CD8-positive, alpha-beta memory T cell (primary cell): ENCODE measurements at places on chromosomes 12 and 14. TPM values are rescaled to one million over a fixed set of nuclear protein-coding genes. Genes with fewer than 3 reads are reported as not detected.

DNA sequence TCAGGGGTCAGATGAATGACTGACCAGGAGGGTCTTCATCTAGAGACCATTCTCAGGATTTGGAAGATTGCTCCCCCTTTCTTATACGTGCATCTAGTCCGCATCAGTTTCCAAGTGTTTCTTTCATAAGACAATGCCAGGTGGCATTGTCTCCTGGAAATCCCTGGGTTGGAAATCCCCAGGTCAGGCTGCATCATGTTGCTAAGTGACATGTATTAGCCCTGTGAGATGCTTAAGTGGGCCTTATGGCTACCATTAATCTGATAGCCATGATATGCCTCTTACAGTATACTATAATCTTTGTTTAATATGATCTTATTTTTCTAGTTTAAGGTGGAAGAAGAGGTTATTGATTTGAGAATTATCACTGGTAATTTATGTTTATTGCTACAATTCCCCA lies 92.8 kb downstream of the DIO3 start:
- no peaks in the 10 kb centered on the region for H3K27me3 ChIP-seq
- no peak overlapping the region for H3K4me3 ChIP-seq
- no peak overlapping the region for H3K27ac ChIP-seq
- no peak for DNase-seq
- H3K36me3 ChIP-seq, result no peaks in the 10 kb centered on the region

DNA sequence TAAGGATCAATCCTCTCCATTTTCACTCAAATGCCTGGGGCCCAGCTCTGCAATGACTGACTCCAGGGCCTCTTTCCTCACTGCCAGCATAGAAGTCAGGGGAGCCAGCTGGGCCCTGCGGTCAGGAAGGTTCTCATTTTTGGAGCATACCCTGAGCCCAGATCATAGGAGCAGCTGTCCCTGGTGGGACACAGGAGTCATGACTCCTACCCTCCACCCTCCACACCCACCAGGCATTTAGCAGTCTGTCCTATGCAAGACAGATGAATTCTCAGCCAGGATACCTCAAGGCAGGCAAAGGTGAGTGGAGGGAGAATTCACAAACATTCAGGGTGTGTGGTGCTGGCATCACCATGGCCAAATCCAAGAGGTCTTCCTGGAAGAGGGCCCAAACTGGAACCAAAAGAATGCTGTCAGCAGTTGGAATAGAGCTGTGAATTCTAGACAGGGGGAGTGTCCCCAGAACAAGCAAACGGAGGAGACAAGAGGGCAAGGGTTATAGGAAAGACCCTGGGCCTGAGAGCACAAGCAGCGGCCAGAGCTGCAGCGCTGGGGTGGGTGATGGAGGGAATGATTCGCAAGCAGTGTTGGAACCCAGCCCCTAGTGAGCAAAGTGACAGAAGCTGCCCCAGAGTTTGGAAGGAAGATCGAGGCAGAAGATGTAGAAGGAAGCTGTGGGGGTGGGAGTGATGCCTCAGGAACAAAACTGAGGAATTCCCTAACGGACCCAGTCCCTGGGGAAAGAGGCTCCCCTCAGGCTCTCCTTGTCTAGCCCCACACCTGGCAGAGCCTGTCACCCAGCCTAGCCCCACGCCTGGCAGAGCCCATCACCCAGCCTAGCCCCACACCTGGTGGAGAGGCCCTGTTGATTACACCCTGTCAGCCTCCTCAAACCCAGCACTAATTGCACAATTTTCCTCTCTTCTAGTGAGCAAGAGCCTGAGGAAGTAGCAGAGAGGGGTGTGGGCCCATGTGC lies 4.5 kb upstream of the REM2 start:
- H3K4me1 ChIP-seq, result peaks cover 5% of the 10 kb centered on the region
- DNase-seq, result no peak
- H3K4me3 ChIP-seq, result no peak overlapping the region
- H3K36me3 ChIP-seq, result peaks cover 46% of the 10 kb centered on the region
- no peak overlapping the region for H3K27ac ChIP-seq

GRCh38 chr12:110234331-110234751 lies 46.7 kb upstream of the ATP2A2 start:
- H3K27me3 ChIP-seq, result no peaks in the 10 kb centered on the region
- H3K4me3 ChIP-seq, result no peak overlapping the region
- H3K4me1 ChIP-seq, result no peaks in the 10 kb centered on the region
- H3K27ac ChIP-seq, result no peak overlapping the region
- H3K36me3 ChIP-seq, result no peaks in the 10 kb centered on the region
- DNase-seq, result no peak

GRCh38 chr12:1855241-1855640 lies 34.9 kb downstream of the LRTM2 start:
- H3K27ac ChIP-seq, result no peak overlapping the region
- no peak overlapping the region for H3K4me3 ChIP-seq
- H3K36me3 ChIP-seq, result no peaks in the 10 kb centered on the region
- DNase-seq, result no peak

- H3K4me3 ChIP-seq, result no peak overlapping the region
- no peak overlapping the region for H3K27ac ChIP-seq
- no peaks in the 10 kb centered on the region for H3K27me3 ChIP-seq
- H3K36me3 ChIP-seq, result no peaks in the 10 kb centered on the region
- DNase-seq, result no peak
- no peaks in the 10 kb centered on the region for H3K4me1 ChIP-seq
Measured at GRCh38 chr14:104587641-104588040, 8.1 kb downstream of the C14orf180 start.

DNA sequence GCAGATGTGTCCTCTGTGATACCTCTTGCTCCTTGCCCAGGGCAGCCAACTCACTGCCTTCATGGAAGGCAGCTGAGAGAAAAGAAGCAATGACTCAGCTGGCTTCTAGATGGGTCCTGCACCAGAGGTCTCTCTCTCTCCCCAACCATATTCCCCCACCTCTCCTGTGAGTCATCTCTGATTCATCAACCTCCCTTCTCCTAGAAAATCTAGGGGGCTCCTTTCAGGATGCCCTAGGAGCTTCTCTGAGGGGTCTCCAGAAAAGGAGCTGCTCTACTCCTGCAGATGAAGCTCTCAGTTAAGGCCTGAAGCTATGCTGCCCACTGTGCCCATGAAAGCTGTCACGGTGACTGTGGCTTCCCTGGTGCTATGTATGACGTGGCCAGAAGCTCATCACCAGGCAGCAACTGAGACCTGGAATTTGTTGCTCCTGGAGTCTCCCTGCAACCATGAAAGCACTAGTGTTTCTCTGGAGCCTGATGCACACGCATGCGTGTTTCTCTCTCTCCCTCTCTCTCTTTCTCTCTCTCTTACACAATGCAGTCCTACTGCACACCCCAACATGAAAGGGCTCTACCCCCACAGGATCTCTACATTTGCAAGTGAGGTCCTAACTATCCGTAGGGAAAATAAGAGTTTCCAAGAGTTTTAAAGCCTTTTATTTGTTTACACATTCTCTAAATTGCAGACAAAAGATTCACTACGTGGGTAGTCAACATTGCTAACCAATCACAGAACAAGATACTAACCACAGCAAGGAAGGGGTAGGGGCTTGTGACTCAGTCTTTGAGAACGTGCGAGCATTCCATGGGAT lies 285.3 kb downstream of the DPF3 start:
- H3K4me3 ChIP-seq, result no peak overlapping the region
- no peaks in the 10 kb centered on the region for H3K27me3 ChIP-seq
- no peak for DNase-seq
- no peaks in the 10 kb centered on the region for H3K36me3 ChIP-seq

GRCh38 chr12:44159216-44159615 lies 323.3 kb downstream of the TMEM117 start:
- H3K4me3 ChIP-seq, result no peak overlapping the region
- H3K36me3 ChIP-seq, result no peaks in the 10 kb centered on the region
- no peaks in the 10 kb centered on the region for H3K27me3 ChIP-seq
- DNase-seq, result no peak

- no peak overlapping the region for H3K27ac ChIP-seq
- no peaks in the 10 kb centered on the region for H3K27me3 ChIP-seq
- no peak for DNase-seq
- no peaks in the 10 kb centered on the region for H3K36me3 ChIP-seq
- H3K4me3 ChIP-seq, result no peak overlapping the region
Measured at GRCh38 chr14:75860561-75861160, 121.1 kb downstream of the TGFB3 start.

DNA sequence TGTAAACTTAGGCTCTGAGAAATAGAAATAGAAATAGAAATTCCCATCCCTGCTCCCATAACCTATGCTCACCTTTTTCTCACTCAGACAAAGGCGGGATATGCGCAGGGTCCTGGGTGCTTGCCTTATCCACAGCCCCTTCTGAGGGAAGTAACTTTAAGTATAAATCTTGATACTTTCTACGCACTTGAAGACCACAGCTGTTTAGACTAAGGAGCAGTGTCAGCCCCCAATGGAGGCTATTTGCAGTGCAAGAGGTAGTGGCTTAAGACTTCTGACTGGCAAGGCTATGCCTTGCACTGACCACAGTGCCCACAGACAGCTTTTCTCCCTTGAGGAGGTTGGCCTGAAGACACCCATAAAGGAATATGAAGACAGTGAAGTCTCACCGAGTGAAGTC lies 35.2 kb downstream of the ASCL1 start:
- H3K4me1 ChIP-seq, result no peaks in the 10 kb centered on the region
- H3K4me3 ChIP-seq, result no peak overlapping the region
- DNase-seq, result no peak

DNA sequence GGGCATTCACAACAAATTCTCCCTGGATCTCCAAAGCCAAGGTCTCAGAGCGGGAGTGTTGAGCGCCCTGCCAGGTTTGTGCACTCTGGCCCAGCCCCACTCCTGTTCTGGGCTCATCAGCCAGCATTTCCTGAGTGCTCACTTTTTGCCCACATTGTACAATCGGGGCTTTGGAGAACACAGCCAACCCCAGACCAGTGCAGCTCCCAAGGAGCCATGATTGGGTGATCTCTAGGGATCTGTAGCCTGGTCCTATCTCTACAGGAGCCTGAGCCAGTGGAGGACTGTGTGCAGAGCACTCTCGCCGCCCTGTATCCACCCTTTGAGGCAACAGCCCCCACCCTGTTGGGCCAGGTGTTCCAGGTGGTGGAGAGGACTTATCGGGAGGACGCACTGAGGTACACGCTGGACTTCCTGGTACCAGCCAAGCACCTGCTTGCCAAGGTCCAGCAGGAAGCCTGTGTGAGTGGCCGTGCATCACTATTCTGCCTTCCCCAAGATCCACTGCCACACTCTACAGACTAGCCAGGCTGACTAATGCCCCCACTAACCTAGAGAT lies 2.8 kb downstream of the ARHGEF40 start:
- no peak overlapping the region for H3K27ac ChIP-seq
- DNase-seq, result no peak
- H3K27me3 ChIP-seq, result peaks cover 52% of the 10 kb centered on the region
- no peak overlapping the region for H3K4me3 ChIP-seq
- H3K36me3 ChIP-seq, result no peaks in the 10 kb centered on the region
- peaks cover 36% of the 10 kb centered on the region for H3K4me1 ChIP-seq

- H3K27ac ChIP-seq, result peak overlapping the region; percentile 51
- DNase-seq, result peak; percentile 68
- no peaks in the 10 kb centered on the region for H3K27me3 ChIP-seq
- peak overlapping the region; percentile 54 for H3K4me3 ChIP-seq
Measured at GRCh38 chr12:1605129-1606020, 11.0 kb upstream of the FBXL14 start.

GRCh38 chr14:23562822-23563472 lies 4.6 kb downstream of the AP1G2 start:
- no peaks in the 10 kb centered on the region for H3K27me3 ChIP-seq
- H3K27ac ChIP-seq, result no peak overlapping the region
- H3K4me1 ChIP-seq, result peaks cover 16% of the 10 kb centered on the region
- peak; percentile 53 for DNase-seq

The KCNH3 gene
- 3.1 TPM for total RNA-seq

The CLEC1A gene
- total RNA-seq, result not detected

The BMP4 gene
- 0.20 TPM for total RNA-seq

The FAM186B gene
- total RNA-seq, result 0.15 TPM

The MSI1 gene
- total RNA-seq, result 0.22 TPM

The CKB gene
- 2.7 TPM for total RNA-seq
